HuH-7 (cell line): ENCODE measurements at places on chromosomes 3 and 15.

DNA sequence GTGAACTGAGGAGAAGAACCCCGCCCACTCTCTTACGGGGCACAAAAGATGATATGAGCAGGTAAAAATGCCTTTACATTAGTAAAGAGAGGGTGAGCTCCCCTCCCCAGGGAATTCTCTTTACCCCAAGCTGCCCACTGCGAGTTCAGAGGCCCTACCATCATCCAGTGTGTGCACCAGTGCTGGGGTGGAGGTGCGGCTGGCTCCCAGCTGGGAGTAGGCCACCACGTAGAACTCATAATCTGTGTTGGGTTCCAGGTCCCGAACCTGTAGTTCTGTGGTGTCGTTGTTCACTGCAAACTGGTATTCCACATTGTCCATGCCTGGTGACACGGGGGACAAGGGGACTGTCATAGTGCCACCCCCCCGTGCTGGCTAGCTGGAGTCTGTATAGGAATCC lies 17.1 kb upstream of the IGDCC3 start:
- DNase-seq, result no peak

DNA sequence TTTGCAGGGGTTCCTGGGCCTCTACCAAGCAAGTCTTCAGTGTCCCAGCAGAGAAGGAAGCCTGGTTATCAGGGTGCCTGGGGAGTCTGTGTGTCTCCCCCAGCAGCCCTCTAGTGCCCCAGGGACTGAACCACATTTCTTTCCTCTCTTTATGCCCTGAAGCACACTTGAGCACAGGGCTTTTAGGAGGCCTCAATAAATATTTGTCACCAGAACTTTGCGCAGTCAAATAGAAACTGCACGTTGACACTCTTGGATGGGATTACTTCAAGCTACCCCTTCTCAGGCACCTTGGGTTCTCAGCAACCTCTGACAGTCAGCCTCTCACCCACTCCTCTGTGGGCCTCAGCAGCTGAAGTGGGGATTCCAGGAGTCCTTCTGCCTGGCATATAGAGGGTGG lies 226.6 kb upstream of the HES1 start:
- no peak for DNase-seq

- no peak for DNase-seq
Observed at GRCh38 chr3:98778383-98778782, 15.2 kb downstream of the ST3GAL6 start.

GRCh38 chr3:56688191-56688590 lies 5.1 kb upstream of the TASOR start:
- DNase-seq, result no peak

DNA sequence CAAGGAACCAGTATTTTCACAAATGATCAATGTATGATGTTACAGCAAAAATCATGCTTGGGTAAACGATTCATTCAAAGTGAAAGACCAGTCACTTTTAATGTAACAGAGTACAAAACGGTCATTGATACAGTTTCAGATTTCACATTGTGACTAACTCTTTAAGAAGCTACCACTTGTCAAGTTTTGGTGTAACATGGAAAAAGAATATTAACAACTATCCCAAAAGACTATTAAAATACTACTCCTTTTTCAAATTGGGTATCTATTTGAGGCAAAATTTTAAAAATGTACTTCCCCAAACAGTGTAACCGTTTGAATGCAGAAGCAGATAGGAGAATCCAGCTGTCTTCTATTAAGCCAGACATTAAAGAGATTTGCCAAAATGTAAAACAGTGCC lies 31.7 kb downstream of the AKAP13 start:
- no peak for DNase-seq

- DNase-seq, result no peak
Observed at GRCh38 chr15:40999190-40999589, 45.9 kb downstream of the CHAC1 start.
